Brain pericyte (primary cell): ENCODE measurements at places on chromosomes 12 and 14.

DNA sequence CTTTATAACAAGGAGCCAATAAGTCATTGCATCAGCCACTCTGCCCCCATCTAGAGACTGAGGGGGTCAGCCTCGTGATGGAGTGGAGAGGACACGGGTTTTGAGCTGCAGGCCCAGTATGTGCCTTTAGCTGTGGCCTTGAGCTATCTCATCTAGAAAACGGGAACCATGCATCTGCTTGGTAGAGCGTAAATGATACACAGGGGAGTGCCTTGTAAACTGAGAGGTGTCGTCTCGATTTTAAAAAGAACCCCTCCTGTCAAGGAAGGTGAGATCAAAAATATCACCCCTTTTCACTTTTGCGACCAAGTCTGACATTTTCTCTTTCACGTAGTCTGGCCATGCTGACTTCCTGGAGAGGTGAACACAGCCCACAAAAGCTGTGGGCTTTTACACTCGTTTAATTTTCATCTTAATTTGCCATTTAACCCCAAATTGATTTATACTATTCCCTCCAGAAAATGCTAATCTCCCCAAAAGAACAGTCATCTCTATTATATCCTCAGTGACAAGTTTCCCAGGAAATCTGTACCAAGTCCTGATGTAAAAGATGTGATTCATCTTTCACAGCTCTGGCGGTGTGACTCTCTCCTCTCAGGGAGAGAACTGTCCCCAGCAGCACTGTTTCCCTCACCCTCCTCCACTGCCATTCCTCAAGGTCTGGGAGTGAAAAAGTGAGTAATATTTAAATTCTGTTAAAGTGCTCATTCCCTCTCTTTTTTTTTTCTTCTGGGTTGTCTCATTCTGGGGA is 30.6 kb downstream of the VCPKMT start:
- no peak for DNase-seq

DNA sequence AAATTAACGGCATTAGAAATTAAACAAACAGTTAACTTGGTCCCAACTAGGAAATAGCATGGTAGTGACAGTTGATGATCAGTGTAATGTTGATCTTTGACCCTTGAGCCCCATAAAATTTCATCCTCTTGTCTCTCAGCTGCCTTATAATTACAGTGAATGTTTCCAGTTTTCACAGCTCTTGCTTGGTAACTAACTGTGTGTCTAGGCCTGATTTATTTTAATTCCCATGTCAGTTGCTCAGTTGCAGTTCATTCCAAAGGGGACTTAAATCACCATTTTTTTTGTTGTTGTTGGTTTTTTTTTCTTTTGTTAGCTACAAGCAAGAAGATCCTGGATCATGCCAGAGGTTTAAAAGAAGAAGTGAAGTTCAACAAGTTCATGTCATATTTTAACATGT is 1883.7 kb upstream of the FLRT2 start:
- no peak for DNase-seq

DNA sequence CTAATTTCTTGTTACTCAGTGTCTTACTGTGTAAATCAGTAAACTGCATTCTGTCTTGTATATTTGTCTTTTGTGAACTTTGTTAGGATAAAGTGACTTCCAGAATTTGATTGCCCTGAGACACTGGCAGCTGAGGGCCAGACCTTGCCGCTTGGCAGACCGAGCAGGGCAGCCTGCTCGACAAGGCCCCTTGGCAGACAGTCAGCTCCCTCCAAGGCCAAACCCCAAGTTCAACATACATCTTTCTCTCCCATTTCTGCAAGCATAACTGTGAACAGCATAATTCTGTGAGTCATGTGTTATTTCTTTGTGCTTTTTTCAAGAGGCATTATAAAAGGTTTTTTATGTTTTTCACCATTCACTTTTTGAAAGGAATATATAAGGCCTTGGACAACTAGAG is 39.2 kb upstream of the BMAL2 start:
- no peak for DNase-seq

GRCh38 chr14:103628221-103628683 is 759 bp upstream of the KLC1 start:
- no peak for DNase-seq

DNA sequence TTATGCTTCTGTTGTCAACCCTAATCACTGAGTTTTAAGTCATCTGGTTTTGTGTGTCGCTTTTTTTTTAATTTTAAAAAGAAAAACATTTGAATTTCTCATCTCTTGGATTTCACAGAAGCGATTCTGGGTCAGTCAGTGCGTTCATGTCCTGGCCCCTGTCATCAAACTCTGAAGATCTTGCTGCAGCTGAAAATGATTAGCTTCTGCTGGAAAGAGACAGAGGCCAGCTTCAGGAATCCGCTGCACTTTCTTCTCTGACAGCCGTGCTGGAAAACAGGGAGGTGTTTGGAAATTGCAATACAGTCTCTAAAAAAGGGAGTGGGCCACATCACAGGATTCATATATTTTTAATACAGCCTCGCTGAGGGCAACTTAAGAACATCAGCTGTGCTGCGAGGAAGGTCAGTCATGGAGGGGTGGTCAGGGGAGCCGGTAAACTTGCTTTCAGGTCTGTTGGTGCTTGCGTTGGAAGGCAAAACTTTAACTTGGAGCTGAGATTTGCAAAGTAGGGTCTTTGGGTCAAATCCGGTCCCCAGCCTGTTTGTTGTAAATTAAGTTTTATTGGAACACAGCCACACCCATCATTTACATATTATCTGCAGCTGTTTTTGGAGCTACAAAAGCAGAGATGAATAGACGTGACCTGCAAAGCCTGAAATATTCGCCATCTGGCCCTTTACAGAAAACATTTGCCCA is 190.8 kb downstream of the AACS start:
- DNase-seq, result no peak

- DNase-seq, result no peak
Observed at GRCh38 chr12:123095078-123095881, 55.6 kb downstream of the PITPNM2 start.

- no peak for DNase-seq
Observed at GRCh38 chr12:112146123-112146522, 20.8 kb downstream of the TRAFD1 start.
